ENCODE measurements at places on chromosomes 2 and 18.
A peak's percentile ranks its signal among the peaks of the same experiment; 100 is the strongest.

DNA sequence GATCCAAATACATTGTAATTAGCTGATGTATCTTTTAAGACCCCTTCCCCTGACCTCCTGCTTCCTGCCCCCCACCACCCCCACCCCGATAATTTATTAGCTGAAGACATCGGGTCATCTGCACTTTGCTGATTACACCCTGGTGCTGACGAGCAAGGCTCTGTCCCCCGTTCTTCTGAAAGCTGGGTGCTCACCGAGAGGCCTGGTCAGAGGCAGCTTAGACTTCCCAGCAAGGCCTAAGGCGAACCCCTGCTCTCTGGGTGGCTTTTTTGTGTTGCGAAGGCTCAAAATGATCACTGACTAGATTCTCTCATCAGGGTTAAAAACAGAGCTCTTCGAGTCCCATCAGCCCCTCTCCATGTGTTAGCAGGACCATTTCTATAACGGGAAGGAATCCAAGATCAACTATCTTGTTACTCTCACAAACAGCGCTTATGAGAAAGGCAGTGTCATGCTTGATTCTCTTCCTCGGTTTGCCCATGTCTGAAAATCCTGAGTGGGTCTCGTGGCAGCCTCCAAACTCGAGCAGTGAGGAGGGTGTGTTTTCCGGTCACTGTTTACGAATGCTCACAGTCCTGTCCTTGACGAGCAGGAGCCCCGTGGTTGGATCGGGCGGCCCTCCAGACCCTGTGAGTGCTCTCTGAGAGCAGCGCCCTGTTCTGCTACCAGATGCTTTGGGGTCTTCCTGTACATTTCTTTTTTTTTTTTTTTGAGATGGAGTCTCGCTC, 201.6 kb downstream of the HDAC4 start:
- DNase-seq, result no peak

GRCh38 chr2:7119132-7119835, 202.1 kb downstream of the RNF144A start:
- peak; percentile 25 for DNase-seq

DNA sequence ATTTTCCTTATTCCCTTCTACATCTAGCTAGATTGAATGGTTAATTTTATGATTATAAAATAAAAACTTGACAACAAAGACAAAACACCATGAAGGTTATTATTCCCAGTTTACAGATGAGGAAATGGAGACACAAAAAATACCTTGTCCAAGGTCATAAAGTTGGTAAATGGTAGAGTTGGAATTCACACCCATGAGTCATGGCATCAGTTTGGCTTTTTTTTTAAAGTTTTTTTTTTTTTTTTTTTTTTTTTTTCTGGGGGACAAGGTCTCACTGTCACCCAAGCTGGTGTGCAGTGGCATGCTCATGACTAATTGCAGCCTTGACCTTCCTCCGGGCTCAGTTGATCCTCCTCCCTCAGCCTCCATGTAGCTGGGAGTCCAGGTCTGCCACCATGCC, 70.0 kb downstream of the MTX2 start:
- DNase-seq, result no peak

- no peak for DNase-seq
These were observed 122.5 kb downstream of the MAIP1 start for GRCh38 chr2:200077838-200078237.

GRCh38 chr2:64291181-64291580, 147.0 kb upstream of the PELI1 start:
- no peak for DNase-seq

GRCh38 chr2:220029013-220029412, 401.6 kb downstream of the SLC4A3 start:
- DNase-seq, result no peak

GRCh38 chr18:70195852-70196434, 9.5 kb downstream of the RTTN start:
- no peak for DNase-seq

- no peak for DNase-seq
These were observed at the start of gene KCNE4 for GRCh38 chr2:223051693-223052289. Gene KCNE4 (plus strand): TSS chr2:223052190. CDS start chr2:223052831, 641 bp downstream.

DNA sequence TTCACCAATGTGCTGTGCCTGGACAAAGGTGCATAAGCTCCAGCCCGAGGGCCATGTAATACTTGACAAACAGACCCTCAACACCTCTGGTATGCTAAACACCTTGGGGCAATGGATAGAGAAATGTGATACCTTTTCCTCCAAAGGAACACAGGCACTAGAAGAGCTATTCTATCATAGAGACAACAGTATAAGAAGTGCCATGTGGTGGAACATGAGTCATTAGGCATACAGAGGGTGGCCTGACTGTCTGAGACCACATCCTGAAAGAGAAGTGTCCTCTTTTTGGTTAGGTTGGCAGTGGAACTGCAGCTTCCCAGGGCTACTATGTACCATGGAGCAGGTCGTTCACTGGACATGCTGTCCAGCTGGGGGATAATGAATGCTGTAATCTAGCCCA, 153.9 kb downstream of the INSIG2 start:
- DNase-seq, result no peak

GRCh38 chr2:12870692-12871091, 154.0 kb downstream of the TRIB2 start:
- DNase-seq, result no peak

DNA sequence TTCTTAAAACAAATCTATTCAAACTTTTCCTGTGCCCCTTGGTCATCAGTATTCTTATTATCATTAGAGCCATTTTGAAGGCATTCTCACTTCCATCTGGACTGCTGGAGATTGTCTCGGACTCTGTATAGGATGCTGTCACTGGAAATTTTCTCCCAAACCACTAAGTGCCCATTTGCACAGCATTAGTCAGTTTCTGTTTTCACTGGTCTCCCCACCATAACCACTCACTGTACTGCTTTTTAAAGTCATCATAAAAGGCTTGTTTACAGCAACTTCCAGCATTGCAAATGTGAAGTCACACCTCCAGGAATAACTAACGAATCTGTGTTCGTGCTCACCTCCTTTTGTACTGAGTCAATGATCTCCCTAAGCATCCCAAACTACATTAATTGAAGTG, 150.9 kb upstream of the SERTAD2 start:
- DNase-seq, result no peak

- no peak for DNase-seq
These were observed 51.4 kb downstream of the REEP1 start for GRCh38 chr2:86285981-86286380.

DNA sequence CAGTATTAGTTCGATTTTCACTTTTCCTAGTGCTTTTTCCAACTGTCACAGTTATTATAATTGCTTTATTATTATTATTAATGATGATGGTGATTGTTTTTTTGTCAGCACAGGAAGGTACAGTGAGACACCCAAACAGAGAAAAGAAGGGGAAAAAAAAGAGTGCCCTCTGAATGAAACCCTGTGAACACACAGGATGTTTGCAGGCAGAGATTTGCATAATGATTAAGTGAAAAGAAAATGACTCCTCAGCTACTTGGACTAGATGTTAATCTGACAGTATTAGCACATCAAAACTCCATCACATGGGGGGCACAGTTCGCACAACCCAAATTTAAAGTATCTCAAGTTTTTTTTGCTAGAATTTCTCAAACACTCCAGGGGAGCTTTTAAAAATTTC, 32.9 kb downstream of the ADD2 start:
- no peak for DNase-seq

- no peak for DNase-seq
These were observed 256.2 kb downstream of the TSN start for GRCh38 chr2:122011493-122012270.

- DNase-seq, result no peak
These were observed 209.8 kb downstream of the DCDC2C start for GRCh38 chr2:3913166-3913565.

DNA sequence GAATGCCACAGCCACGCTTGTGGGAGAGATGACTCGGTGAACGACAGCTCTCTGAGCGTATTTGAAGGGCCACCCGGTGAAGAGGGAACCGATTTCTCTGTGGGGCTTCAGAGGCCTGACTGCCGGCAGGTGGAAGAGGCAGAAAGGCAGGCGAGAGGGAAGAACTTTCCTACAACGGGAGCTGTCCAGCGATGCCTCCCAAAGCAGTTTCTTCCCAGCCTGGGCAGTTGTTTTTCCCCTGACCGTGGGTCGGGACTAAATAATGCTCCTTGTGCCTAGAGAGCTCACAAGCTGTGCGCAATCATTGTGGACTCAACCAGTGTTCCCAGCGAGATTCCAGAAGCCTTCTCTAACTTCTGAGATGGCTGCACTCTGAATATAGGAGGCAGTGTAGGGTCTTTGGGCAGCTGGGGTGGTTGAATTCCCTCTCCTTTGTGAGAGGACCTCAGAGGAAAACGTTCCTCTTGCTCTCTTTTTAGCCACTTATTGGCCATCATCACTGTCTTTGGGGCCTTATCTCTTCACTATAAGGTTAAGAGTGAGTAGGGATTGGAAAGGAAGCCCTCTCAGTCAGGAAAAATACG, 710 bp downstream of the SEC11C start:
- peak; percentile 9 for DNase-seq

DNA sequence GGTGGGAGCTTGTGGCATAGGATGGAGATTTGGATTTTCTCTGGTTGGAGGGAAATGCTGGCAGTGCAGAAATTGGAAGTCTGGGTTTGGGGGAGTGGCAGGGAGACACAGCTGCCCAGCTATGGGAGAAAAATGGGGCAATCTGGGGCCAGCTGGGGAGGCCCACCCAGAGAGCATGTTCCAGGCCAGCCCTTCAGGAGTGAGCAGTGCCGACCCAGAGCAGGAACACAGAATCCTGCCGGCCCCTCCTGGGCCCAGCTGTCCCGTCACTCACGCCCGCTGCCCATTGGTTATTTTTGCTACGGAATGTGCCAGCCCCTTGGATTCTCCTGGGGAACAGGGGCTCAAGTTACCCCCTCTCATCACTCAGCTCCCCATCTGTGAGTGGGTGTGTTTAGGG, 4.9 kb downstream of the SPEG start:
- DNase-seq, result no peak

GRCh38 chr2:111122631-111123421, 2.1 kb downstream of the BCL2L11 start:
- peak; percentile 83 for DNase-seq
